ENCODE measurements at places on chromosomes 7 and 10.

GRCh38 chr7:92645114-92646061, 55.2 kb upstream of the FAM133B start:
- no peak for DNase-seq

GRCh38 chr10:69571618-69572158, 1.5 kb downstream of the NEUROG3 start:
- DNase-seq = no peak

DNA sequence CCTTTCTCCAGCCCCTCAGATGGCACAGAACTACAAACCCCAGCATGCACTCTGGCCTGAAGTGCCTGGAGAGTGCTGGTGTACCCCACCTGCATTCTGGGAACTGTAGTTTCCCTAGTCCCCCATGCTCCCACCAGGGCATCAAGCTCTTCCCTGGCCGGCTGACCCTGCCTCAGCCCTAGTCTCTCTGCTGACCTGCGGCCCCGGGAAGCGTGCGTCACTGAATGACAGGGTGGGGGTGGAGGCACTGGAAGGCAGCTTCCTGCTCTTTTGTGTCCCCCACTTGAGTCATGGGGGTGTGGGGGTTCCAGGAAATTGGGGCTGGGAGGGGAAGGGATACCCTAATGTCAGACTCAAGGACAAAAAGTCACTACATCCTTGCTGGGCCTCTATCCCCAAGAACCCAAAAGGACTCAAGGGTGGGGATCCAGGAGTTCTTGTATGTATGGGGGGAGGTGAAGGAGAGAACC, 2.1 kb downstream of the NOS3 start:
- peak; percentile 56 for DNase-seq

- no peak for DNase-seq
These were observed 9.4 kb downstream of the UBE2H start for GRCh38 chr7:129943352-129943751.

GRCh38 chr7:81811956-81812865, 42.4 kb upstream of the HGF start:
- DNase-seq = no peak

GRCh38 chr10:122304054-122304579, 33.0 kb downstream of the BTBD16 start:
- no peak for DNase-seq

GRCh38 chr7:28136885-28137284, 43.7 kb downstream of the JAZF1 start:
- no peak for DNase-seq

- DNase-seq = no peak
These were observed 494.2 kb upstream of the GALNT17 start for GRCh38 chr7:70637726-70638125.

- DNase-seq = no peak
These were observed 71.7 kb downstream of the IKZF1 start for GRCh38 chr7:50376056-50376820.

GRCh38 chr10:14860791-14861190, 17.9 kb upstream of the SUV39H2 start:
- no peak for DNase-seq
